Right atrium auricular region (tissue), 2 donors: ENCODE measurements at places on chromosomes 3 and 15. TPM values are rescaled to one million over a fixed set of nuclear protein-coding genes. Genes with fewer than 3 reads are reported as not detected.

Gene RETNLB
- not detected for total RNA-seq

Gene KLHDC8B
- total RNA-seq = 80.9 TPM

Gene GOLGA6A
- total RNA-seq = not detected

Gene HEXA
- total RNA-seq = 64.3 TPM

DNA sequence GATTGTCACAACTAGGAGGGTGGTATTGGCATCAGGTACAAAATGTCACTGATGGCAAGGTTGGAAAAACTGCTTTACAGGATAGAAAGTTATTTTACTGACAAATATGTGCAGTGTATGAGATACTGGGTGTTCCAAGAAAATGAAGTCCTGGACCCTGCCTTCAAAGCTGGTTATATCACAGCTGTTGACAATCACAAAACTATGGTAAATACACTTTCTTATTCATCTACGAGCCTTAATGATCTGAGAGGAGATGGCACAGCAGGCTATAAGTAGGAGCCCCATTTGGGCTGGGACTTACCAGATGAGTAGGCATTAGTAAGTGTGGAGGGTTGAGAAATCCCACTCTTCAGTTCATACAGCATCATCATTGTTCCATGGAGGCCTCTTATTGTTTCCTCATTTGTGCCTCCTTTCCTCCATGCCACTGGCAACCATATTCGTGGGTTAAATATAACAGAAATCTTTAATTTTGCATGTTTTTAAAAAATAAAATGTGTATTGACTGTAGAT lies 66.9 kb downstream of the CMTM8 start:
- DNase-seq = no peak

- no peak for DNase-seq
Measured at GRCh38 chr15:73286311-73286710, 82.4 kb downstream of the HCN4 start.

GRCh38 chr3:21601178-21601577 lies 149.8 kb downstream of the ZNF385D start:
- no peak for DNase-seq

- no peak for DNase-seq
Measured at GRCh38 chr3:36317915-36318314, 62.4 kb upstream of the STAC start.
